ENCODE measurements at places on chromosomes 6 and 20.

- no peak for DNase-seq
Measured at GRCh38 chr6:38043259-38043753, 223.8 kb downstream of the ZFAND3 start.

DNA sequence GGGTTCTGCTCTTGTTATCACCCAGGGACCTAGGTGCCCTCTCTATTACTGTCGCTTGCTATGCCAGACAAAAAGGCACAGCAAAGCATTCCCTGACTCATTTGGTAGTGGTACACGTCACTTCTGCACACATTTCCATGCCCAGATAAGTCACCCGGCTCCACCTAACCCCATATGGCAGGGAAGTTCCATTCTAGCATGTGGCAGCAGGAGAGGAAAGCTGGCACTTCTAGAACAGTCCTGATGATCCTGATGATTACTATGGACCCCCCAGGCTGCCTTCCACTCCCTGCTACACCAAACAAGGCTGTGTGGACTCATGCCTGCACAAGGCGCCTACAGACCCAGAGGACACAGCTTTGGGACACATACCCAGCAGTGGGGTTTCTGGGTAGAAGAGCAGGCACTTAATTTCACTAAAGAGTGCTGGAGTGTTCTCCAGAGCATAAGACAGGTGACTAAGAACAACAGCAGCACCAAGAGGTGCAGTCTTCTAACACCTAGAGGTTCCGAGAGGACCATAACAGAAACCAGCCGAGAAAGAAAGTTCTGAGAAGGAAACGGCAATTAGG is 53.5 kb upstream of the NELFCD start:
- no peak for DNase-seq

- no peak for DNase-seq
Measured at GRCh38 chr20:62860924-62861691, 514 bp downstream of the TCFL5 start.

DNA sequence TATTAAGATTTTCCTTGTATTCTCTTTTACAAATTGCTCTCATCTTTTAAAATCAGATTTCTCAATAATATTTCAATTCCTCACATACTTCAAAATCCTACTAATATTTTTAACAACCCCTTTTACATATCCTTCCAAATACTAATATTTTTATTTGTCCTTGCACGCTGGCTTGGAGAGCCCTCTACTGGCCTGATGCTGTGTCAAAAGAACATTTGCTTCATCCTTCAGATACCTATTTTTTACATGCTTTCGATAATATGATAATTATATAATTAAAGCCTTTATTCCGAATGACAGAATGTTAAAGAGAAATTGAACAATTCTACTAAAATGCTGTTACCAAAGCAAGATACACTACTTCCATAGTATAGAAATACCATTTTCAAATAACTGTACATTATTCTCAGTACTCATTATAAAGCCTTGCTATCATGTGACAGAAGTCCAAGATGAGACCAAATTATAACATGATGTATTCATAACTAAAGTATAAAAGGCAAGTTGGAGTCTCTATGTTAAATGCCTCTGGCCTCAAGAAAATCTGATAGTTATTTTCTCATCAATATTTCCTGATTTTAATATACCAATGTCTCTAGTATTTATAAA is 39.0 kb upstream of the PLN start:
- no peak for DNase-seq

- DNase-seq: peak; percentile 64
Measured at GRCh38 chr6:130366107-130367005, 539 bp downstream of the TMEM200A start.

- DNase-seq: no peak
Measured at GRCh38 chr6:90388395-90388794, 91.8 kb upstream of the BACH2 start.

GRCh38 chr6:91480402-91480801 is 893.5 kb upstream of the MAP3K7 start:
- no peak for DNase-seq

DNA sequence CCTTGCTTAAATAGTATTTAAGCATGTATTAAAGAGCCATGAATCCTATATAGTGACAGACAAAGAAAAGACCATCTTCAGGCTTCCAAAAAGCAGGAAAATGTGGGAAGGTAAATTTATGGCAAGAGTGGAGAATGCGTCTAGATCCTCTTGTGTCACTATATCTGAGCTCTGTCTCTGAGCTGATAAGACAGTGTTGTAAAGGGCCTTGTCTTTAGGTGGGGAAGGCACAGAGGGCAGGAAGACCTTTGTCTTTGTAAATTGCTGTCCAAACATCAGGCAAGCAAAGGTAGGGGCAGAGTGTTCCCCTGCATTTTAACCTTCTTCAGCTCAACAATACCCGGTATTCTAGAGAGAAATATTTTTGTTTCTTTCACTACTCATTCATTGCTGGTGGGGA is 33.9 kb upstream of the MBOAT1 start:
- no peak for DNase-seq

GRCh38 chr20:46575937-46576461 is 25.5 kb upstream of the OCSTAMP start:
- DNase-seq: no peak

GRCh38 chr20:21920211-21920610 is 214.7 kb downstream of the PAX1 start:
- DNase-seq: no peak

- no peak for DNase-seq
Measured at GRCh38 chr20:51635680-51636079, 93.2 kb upstream of the NFATC2 start.

DNA sequence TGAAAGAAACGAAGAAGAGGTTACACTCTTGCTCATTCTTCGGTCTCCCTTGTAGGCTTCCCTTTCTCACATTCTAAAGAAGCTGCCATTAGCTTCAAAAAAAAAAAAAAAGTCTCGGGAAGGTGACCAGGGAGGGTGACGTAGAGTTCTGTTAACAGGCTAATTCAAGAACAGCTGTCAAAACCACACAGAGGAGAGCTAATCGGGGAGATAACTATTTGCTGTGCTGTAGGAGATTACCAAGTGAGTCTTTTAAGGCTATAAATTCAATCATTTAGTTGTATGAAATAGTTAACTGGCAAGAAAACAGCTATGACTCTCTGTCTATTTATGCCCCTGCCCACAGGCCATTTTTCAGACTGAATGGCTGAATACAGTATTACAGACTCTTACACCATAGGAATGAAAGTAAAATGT is 256.8 kb downstream of the SYNE1 start:
- DNase-seq: no peak

DNA sequence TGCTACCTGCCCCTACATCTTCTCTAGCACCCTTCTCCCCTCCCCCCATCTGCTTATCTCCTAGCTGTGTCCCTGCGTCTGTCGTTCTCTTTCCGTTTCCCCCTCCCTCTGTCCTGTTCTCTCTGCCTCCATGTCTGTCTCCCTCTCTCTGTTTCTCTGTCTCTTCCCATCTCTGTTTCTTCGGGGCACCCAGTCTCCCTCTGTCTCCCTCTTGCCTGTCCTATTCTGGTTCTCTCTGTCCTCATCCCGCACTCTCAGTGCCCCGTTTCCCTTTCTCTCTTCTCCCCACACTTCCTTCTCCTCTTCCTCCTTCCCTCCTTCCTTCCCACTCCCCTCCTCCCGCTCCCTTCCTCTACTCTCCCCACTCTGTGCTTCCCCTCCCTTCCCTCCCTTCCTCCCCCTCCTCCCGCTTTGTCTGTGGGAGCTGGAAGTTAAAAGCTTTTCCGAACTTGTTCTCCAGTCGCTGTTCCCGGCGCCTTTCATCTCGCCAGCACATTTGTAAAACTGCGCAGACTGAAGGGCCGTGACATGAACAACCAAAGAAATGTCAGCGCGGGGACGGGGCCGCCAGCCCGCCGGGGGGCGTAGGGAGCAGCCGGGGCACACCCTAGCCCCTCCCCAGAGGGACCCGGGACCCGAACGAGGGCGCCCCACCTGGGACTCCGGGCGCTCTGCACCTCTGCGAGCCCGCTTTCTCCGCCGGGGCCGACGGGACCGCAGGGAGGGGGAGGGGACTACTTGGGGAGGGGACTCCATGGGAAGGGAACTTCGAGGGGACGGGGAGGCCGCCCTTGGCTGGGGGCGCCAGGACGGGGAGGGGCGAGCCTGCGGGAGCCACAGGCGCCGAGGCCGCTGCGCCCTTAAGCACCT is 4.0 kb upstream of the CDH22 start:
- peak; percentile 35 for DNase-seq

GRCh38 chr20:16308754-16309153 is 264.5 kb downstream of the KIF16B start:
- no peak for DNase-seq

DNA sequence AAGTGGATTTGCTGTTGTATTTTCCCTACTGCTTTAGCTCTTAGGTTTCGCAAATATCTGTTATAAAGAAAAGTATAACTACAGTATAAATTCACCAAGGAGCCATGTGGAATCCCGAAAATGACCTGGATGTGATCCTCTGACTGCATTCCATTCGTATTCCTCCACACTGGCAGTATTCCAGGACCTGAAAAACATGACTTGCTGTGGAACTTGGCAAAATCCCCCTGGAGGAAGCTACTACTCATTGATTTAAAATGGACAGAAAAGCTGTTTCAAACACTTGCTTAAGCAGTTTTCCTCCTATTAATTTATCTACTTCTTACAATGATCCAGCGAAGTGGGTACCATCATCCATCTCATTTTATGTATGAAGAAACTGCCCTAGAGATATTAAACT is 13.3 kb upstream of the ENPP5 start:
- no peak for DNase-seq

DNA sequence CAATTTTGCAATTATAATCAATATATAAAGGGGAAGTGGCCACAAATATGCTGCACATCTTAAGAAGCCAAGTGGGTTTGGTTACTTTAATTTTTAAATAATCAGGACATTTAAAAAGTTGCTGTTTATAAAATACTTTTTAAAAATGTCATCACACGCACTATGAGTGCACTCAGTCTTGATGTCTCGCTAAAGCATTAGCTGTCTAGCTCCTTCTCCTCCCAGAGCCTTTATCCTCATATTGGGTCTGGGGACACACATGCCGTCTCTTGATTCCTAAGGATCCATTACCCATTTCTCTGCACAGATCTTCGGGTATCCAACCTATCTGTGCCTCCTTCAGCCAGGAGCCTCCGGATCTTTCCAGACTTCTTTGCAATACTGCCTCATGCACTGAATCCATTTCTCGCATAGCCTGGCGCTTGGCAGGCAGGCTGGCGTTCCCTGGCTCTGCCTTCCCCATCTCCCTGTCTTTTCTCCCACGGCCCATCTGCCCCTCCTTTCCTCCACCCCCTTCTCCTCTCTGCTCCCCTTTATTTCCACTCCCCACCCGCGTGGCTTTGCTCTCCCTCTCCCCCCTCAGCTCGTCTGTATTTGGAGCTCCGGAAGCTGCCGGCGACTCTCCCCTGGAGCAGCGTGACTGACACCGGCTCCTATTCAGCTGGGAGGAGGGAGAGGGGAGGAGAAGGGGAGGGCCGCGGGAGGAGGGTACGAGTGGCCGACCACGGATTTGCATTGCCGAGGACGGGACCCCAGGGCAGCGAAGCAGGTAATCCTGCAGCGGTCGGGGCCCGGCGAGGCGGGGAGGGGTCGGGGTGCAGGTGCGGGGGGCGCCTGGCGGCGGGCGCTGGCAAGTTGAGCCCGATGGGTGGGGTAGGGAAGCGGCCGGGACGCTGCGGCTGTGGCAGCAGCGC is at the start of gene CAP2:
Gene CAP2, plus strand, starts transcription at position 618 of the 914 bp plus-strand sequence. CDS start 27,961 bp downstream, outside the sequence.
- DNase-seq: peak; percentile 81

DNA sequence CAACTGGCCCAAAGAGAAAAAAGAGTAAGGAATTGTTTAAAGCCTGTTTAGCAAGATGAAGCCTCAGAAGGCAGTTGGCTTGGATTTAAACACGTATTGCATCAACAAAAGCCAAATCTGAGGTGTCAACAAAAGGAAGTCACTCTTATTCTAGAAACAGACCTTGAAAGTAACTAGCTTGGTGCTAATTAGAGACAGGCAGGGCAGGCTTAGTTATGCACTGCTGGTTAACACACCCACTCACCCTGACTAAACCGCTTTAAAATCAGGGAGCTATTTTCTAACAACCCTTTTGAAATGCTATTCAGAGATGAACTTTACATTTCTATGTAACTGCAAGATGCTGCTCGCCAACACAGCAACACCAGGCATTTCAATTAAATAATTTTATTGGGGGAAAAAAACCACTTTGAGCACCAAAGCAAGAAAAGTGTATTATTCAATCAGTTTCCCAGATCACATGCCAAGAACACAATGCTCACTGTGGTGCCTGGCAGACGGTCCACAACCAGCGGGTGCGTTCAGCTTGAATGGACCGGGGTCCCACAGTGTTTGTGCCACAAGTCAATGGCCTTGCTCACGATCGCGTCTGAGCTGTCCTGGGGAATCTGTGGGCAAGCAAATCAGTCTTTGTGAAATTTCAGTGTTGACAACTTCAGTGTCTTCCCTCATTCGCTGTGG is 23.6 kb downstream of the TBC1D7 start:
- no peak for DNase-seq

GRCh38 chr6:28280595-28281287 is 631 bp upstream of the PGBD1 start:
- no peak for DNase-seq

GRCh38 chr20:57276221-57276620 is 9.8 kb upstream of the BMP7 start:
- no peak for DNase-seq

- DNase-seq: peak; percentile 51
Measured at GRCh38 chr6:124962639-124963415, 590 bp downstream of the RNF217 start.

GRCh38 chr20:300345-300990 is 3.1 kb downstream of the ZCCHC3 start:
- DNase-seq: peak; percentile 63

DNA sequence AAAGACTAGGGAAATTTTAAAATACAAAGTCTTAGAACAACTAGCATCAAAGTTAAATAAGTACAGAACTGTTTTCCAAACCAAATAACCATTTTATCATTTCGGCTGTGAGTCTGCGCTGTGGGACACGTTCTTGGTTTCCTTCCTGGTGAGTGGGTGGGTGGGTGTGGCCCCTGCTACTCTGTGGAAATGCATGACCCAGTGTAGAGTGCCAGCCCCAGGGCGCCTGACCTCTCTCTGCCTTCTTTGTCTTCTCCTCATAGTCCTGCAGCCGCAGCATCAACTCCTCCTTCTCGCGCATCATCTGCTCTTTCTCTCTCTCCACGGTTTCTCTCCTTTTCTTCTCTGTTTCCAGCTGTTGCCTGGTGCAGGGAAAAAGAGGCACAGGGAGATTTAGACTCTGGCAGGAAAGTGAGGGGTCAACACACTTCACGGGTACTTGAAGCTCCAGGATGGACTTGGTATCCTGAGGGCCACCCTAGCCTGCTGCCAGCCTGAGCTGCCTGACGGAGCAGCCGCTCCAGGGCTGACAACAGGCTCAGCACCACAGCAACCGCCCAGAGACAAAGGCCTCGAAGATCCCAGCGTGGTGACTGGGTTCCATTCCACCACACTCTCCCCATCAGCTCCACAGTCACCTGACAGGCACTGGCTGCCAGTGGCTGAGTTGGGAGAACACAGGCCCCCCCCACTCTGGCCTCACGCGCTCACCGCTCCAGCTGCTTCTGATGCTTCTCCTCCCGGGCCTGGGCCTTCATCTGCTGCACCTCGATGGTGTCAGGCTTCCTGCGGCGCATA is 48.4 kb downstream of the EZR start:
- DNase-seq: no peak

DNA sequence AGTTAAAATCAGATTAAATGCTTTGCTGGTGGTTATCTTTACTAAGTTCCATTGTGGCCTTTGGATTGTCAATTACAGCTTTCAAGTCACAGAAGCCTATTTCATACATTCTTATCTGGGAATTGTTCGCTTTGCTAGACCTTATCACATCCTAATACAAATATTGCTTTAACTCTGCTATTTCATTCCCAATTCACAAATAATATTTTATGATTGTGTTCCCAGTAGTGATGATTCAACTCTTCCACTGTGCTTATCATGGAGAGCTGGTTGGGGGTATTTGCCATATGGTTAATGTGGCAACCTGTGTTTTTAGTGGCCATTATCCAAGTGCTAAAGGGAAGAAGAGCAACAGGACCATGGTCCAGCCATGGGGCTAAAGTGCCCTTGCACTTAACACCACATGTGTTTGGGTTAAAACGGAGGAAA is 72.9 kb upstream of the GLP1R start:
- DNase-seq: no peak

All from ELF-1 (cell line).